CD4-positive, alpha-beta T cell treated with Interleukin-10 for 1 hour (primary cell): ENCODE measurements at places on chromosomes 12 and 14.

DNA sequence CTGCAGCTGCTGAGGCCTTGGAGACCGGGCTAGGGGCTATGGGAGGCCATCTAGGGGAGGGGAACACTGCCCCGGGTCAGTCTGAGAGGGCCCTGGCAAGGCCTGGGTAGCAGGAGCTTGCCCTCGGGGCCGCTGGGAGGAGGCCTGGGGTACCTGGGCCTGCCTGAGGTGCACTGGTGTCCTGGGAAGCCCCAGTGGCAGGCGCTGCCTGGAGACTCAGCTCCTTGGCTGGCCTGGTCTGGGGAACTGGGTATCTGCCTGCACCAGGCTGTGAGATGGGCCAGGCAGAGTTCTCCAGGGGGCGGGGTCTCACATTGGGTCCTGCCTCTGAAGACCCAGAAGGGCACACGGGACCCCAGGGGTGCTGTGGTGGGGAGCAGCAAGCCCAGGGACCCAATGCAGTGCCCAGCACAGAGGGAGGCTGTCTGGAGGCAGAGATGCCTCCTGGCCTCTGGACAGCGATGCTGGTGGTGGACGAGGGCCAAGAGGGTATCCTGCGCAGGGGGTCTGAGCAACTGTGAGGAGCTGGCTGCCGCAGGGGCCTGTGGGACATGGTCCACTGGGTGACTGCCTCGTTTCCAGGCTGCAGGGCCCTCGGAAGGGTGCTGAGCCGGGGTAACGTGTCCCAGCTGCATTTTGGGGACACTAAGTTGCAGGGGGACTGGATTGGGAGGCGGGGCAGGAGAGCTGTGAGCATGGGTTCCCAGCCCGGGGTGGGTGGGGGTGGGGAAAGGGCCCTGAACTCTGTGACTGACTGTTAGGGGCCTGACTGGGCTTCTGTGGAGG is 7.4 kb upstream of the MTA1 start:
- DNase-seq: no peak

DNA sequence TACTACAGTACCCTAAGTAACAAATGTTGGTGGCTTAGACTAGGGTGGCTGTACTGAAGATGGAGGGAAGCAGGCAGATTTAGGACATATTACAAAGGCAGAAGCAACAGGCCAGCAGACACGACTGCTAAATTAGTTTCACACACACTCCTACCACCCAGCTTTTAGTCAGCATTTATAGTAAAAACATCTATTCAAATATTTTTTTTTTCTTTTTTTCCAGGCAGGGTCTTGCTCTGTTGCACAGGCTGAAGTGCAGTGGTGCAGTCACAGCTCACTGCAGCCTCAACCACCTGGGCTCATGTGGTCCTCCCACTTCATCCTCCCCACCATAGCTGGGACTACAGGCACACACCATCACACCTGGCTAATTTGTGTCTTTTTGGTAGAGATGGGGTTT is 72.9 kb downstream of the CDK17 start:
- no peak for DNase-seq

GRCh38 chr12:89665556-89665955 is 43.1 kb downstream of the ATP2B1 start:
- no peak for DNase-seq

- DNase-seq: no peak
These were observed 16.6 kb upstream of the TCP11L2 start for GRCh38 chr12:106285982-106286381.
